ENCODE measurements at places on chromosomes 7 and 10.
A peak's percentile ranks its signal among the peaks of the same experiment; 100 is the strongest.

DNA sequence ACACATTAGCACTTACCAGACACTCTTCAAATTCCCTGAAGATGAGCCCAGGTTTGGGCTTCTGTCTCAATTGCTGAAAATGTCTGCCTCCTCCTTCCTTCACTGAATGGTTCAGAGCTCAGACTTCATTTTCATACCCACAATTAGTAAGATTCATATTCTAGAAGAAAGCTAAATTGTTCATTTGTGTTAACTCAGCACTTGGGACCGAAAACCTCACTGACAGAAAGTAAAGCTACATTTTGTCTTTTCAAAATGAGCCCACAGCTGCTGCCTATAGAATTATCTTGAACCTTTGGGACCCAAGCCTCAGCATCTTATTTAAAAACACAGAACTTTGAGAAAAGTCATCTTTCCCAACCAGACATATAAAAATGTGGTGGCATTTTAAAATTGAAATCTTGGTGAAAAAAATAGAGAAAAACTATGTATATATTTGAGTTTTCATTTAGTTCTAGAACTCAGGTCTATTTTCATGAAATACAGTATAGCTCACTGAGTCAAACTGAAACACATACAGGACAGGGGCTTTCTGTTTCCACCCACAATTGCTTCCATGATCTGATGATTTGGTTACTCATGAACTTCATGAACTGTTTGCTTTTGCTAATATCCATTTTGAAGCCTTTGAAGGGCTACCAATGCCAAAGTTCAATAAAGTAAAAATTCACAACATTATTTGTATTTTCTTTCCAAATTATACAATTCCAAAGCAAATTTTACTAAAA, 119.1 kb upstream of the PFKP start:
- no peak for DNase-seq

DNA sequence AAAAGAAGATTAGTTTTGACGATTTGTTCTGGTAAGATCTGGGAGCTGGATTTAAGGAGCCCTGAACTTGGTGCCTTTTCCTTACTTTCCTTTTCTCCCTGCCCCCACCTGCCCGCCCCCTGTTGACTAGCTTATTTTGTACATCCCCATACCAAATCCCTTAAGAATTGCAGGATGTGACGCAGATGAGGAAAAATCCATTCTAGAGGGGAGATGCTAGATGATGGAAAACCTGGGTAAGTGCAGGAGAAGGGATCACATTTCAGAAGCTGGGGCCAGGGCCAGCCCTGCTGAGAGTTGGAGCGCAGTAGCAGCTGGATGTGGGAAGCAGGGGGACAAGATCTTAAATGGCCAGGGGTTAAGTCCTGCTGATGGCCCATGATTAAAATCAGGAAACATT, 93.9 kb downstream of the CCDC3 start:
- no peak for DNase-seq

DNA sequence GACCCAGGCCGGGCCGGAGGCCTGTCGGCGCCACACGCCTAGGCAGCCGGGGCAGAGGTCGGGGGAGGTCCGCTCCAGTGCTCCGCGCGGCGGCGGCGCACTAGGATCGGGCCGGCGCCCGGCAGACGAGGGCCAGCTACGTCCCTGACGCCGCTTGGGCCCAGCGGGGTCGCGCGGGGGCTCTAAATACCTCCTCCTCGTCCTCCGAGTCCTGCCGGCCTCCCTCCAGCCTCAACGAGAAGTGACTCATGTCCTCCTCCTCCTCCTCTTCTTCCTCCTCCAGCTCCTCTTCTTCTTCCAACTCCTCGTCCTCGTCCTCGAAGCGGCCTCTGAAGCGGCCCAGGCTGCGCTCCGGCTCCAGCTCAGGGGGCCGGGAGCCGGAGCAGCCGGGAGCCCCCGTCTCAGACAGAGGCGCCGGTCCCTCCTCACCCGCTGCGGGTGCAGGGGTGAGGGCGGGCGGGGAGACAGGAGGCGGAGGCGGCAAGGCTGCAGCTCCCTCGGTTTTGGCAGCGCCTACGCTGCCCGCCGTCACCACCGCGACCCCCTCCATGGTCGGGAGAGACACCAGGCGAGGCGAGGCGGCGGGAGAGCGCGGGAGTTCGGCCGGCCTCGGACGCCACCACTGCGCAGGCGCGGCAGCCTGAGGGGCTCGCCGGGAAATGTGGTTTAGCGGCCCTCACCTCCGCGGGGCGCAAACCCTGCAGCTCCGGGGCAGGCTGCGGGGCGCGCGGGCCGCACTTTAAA, at the start of gene PCGF6:
PCGF6 (minus strand) TSS at position 624 of the 744 bp plus-strand sequence; CDS start at position 550, 74 bp downstream.
- peak; percentile 20 for DNase-seq

DNA sequence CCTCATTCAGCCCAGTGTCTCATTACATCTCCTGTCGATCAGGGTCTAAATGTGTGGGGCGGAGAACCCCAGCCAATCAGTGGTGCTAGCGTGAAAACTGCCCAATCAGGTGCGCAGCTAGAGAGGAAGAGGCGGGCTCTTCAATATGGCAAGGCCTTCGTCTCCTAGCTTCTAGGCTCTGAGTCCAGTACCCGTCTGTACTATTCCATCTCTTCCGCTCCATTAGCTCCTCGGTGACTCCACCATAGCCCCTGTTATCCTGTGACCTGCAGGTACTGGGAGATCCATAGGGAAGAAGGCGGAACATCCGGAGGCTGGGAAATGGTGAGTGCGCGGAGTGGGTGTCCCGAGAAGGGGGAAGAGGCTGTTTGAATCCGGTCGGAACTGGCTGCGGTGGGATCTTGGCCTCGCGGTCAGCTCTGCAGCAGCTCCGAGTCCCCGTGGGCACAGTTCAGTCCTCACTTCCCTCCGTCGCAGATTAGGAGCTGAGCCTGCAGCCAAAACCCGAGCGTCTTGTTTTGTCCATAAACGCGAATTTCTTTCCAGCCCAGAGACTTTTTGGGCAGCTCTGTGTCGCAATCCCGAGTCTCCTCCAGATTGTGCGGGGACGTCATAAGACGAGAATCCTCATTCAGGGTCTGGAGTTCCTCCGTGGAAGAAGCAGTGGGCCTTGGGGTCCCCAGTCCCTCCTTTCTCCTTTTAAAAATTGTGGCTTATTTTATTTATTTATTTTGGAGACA, at the start of gene ZNF727:
ZNF727 (plus strand) TSS at position 134 of the 740 bp plus-strand sequence; CDS start at position 322, 188 bp downstream.
- DNase-seq, result no peak

- no peak for DNase-seq
Measured at GRCh38 chr10:11227103-11227502, 209.4 kb downstream of the CELF2 start.

DNA sequence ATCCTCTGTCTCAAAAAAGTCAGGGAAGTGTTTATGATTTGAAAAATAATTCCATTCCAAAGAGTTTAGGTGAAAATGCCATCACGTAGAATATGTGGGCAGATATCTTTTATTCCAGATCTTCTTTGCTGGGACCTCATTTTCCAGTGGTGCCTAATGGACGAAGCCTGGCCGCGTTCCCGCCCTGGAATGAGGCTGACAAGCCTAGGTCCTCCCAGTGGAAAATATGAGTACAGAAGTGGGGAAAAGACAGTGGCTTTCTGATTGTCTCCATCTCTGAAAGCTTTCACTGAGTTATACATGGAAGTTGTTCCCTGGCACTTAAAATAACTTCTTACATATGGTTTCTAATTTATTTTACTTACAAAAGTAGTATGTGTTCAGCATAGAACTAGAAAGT, 139.4 kb downstream of the TACC2 start:
- no peak for DNase-seq

GRCh38 chr10:59331661-59332060, 30.7 kb downstream of the FAM13C start:
- no peak for DNase-seq

GRCh38 chr10:89468191-89468965, 54.0 kb downstream of the IFIT5 start:
- DNase-seq, result no peak

DNA sequence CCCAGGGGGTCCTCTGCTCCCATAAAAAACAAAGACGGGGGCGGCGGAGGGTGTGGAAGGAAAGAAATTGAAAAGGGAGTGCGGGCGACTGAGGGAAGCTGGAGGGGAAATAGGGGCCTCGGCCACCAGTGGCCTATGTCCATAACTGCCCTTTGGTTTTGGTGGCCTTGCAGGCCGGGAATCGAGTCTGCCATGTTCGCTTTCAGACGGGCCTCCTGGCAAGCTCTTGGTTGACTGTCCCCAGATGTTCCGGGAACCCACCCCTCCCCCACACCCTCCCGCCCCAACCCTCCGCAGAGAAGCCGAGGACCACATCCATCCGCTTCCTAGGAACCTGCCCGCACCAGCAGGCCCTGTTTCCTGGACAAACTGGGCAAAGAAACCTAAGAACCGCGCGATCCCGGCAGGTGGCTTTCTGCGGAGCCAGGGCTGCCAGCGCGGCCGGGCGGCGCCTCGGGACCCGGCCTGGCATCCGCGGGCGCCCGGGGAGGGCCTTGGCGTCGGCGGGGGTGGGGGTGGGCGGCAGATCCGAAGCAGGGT, 20.0 kb upstream of the GATA3 start:
- DNase-seq, result no peak

- DNase-seq, result peak; percentile 48
Measured at GRCh38 chr10:73908853-73909539, 1.9 kb upstream of the PLAU start.

GRCh38 chr7:96310110-96310509, 11.8 kb downstream of the SLC25A13 start:
- DNase-seq, result no peak

GRCh38 chr10:90179696-90180407, 478.5 kb downstream of the KIF20B start:
- DNase-seq, result no peak

DNA sequence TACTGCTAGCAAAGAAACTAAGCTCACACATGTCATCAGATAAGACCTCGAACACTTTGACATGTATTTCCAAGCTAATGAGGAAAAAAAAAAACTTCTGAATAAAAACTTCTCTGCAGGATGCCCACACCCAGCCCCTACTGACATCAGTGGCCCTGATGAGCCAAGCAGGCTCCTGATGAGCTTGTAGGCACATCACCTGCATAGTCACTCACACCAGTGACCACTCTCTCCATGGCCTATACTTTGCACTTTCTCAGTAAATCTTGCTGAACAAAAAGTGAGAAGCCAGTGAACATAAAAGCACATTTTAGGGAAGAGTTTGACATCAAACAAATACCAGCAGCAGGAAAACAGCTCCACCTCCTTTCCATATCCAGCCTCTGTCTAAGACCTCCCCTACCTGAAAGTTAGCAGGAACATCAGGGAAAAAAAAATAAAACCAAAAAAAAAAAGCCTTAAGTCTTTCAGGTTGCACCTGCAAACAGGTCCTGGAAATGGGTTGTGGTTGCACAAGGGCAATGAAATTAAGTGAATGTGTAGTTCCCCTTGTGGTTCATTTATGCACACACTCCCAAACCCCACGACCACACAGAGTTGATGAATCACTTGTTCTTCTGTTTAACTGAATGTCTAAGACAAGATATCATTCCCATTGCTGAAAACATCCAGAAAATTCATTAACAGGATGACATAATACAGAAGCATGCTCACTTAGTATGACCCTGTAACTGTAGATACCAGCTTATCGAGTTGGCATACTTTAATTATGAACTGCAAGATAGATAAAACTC, 205.2 kb upstream of the PDE1C start:
- no peak for DNase-seq

GRCh38 chr10:69807696-69808095, 6.0 kb downstream of the COL13A1 start:
- DNase-seq, result no peak

- DNase-seq, result peak; percentile 4
Measured at GRCh38 chr10:74419958-74420375, 268.9 kb downstream of the ADK start.

DNA sequence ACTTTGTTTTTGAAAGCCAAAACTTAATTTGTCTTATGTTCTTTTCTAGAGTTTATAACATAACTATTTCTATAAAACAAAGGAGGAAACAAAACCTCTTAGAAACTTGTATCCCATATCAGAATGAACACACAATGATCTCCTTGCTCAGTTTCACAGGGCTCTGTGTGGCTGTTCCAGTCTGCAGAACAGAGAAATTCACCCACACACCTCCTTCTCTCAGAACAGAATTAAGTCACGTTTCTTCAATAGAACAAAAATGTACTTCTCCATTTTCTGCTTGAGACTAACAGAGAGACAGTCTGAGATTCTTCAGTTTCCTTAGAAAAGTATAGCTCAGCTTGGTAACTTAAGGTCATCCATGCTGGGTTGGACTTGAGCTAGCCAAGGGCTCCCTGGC, 15.8 kb upstream of the DOCK1 start:
- no peak for DNase-seq

DNA sequence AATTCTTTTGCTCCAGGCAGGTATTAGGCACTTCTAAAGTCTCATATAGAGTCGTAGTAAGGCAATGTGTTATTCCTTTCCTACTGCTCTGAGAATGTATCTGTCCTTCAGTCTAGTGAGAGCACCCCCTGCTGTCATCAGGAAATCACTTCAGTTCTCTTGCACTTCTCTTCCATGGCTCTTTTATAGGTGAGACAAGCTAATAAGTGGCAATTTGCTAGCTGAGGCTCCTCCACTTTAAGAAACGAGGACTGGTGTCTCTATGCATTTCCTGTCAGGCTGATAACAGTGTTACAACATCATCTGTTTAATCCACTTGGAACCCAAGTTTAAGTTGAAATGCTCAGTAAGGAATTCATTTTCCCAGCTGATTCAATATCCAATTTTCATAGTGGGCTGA, 350.6 kb downstream of the TFEC start:
- DNase-seq, result no peak

DNA sequence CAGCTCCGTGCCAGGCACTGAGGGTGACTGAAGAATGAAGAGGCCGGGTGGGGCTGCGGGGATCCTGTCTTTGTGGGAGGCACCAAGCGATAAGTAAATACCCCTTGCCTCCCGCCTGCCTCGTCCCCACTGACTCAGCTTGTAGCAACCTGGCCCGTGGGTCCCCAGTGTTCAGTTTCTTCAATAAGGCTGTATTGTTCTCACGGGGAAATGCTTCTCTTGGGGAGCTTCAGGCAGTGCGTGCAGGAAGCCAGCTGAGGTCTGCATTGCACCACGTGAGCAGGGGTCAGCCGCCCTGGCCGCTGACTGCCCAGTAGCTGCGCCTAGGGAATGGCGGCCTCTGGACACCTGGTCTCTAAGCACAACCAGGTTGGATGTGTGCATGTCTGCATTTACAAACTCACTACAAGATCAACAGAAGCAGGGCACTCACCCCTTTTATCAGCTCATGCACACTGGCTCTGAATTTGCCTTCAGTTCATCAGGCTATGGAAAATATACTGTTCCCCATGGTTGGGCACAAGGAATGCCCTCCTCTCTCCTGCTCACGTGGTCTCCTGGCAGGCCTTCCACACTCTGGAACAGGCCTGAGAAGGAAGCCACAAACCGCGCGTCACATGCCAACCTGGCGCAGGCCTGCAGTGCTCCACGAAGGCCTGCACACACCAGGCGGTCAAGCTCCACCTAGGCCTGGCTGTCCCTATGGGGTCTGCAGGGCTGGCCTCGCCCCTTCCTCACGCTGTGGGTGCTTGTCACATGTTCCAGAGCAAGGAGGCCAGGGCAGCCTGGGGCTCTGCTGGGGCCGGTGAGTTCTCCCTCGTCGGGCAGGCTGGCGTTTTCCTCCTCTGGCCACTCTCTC, 135.7 kb upstream of the RNF32 start:
- no peak for DNase-seq

DNA sequence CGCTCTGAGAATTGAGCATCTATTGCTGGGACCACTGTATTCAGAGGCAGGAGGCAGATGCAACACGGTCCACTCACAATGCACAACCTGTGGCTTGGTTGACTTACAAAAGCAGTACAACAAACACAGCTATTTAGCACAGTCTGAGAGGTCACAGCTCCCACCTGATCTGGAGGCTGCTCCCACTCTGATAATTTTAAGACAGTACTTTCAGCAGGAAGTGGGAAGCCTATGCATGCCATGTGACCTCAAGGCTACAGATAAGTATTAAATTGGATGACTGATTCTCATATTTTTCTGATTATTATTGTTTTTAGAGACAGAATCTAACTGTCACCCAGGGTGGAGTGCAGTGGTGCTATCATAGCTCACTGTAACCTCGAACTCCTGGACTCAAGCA, 659.3 kb downstream of the PARD3 start:
- no peak for DNase-seq
